Vagina (tissue), 2 donors: ENCODE measurements at places on chromosomes 4 and X. TPM values are rescaled to one million over a fixed set of nuclear protein-coding genes. Genes with fewer than 3 reads are reported as not detected.

Gene NSUN7
- total RNA-seq = 5.6 TPM

GRCh38 chrX:119880552-119881437 lies 9.2 kb downstream of the NDUFA1 start:
- DNase-seq = no peak

DNA sequence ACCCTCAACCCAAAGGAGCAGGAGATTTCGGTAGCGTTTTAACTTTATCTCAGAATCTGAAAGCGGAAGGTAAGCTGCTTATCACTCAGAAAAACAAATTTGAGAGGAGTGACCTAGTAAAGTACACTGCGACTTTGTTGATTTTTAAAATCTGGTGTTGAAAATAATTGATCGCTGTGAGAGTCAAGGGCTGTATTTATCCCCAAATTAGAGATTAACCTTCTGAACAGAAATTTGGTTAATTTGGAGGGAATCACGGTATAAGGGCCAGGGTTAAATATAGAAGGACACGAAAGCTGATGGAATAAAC lies 212 bp downstream of the CLCN4 start:
- no peak for DNase-seq

Gene TEX13B
- total RNA-seq = not detected

Gene FAM47A
- total RNA-seq = not detected

Gene TMEM35A
- 5.4 TPM for total RNA-seq

Gene UCHL1
- total RNA-seq = 174 TPM
